ENCODE measurements at places on chromosomes 2 and 18.

- no peak for DNase-seq
These were observed 30.3 kb upstream of the TAF1B start for GRCh38 chr2:9812945-9813311.

GRCh38 chr2:191250400-191250799, 5.2 kb downstream of the MYO1B start:
- no peak for DNase-seq

- DNase-seq = no peak
These were observed 36.7 kb upstream of the ASXL3 start for GRCh38 chr18:33541316-33541715.

- no peak for DNase-seq
These were observed 266.3 kb downstream of the MTX2 start for GRCh38 chr2:176535467-176536113.

DNA sequence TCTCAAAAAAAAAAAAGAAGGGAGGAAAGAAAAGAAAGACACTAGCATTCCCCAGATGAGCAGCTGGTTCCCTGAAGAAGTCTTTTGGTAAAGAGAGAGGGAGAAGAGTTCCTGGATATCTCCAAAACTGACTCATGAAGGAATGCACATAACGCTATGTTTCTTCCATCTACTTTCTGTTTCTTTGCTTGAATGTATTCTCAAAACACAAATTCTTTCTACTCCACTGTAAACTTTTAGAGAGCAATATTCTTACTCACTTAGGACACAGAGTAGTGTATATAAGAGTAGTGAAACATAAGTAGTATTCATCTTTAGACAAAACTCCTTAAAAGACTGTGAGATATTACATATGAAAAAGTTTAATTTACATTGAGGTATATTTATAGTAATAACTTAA, 64.2 kb downstream of the TRIP12 start:
- no peak for DNase-seq

- no peak for DNase-seq
These were observed 181.2 kb downstream of the DYSF start for GRCh38 chr2:71634567-71634966.

DNA sequence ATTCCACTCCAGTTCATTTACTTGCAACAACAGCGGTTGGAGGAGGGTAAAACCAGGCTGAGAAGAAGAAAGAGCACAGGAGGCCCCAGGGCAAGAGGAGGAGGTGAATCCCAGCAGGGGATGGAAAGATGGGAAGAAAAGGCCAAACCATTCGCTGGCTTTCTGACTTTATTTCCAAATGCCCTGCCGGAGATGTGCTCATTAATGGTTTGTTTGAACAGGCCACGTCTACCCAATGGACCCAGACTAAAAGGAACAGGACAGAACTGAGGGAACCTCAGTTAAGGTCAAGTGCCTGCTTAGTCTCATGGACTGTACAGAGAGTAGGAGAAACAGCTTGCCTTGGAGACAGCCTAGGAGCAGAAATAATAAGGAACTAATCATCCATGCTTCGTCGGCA, 121.6 kb upstream of the NDUFV2 start:
- no peak for DNase-seq

GRCh38 chr2:239714116-239714515, 311.0 kb downstream of the NDUFA10 start:
- DNase-seq = no peak

GRCh38 chr2:127421871-127422558, 3.8 kb downstream of the PROC start:
- no peak for DNase-seq

GRCh38 chr18:76437011-76437410, 58.0 kb downstream of the ZNF516 start:
- DNase-seq = no peak

GRCh38 chr2:205763708-205764211, 81.5 kb downstream of the NRP2 start:
- no peak for DNase-seq

- no peak for DNase-seq
These were observed 57.6 kb downstream of the KCNG2 start for GRCh38 chr18:79855147-79855933.

DNA sequence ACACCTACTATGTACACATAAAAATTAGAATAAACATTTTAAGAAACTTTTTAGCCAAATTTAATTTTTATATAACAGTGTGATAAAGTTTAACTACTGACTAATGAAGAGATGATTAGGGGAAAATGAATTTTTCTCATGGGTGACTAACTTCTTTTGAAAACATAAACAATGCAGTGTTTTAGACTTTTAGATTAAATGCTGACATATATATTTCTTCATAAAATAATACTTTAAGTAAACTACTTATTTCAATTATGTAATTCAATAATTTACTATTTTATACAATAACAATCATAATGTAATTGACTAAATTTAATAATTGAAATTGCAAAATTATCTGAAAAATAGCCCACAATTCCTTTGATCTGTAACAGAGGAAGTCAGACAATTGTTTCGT, 233.3 kb upstream of the PXDN start:
- no peak for DNase-seq

DNA sequence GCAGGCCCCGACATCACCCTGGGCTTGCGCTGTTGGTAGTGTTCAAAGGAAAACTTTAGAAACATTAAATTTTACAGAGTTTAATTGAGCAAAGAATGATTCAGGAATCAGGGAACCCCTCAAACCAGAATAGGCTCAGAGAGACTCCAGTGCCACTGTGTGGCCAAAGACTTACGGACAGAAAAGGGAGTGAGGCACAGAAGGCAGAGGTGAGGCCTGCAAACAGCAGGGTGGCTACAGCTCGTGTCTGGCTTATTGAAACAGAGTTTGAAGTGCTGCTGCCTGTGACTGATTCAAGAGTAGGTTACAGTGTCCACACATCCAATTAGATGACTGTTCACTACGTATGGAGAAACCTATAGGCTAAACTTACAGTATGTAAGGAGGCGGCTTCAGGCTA, 2.4 kb upstream of the CTDP1 start:
- DNase-seq = no peak

DNA sequence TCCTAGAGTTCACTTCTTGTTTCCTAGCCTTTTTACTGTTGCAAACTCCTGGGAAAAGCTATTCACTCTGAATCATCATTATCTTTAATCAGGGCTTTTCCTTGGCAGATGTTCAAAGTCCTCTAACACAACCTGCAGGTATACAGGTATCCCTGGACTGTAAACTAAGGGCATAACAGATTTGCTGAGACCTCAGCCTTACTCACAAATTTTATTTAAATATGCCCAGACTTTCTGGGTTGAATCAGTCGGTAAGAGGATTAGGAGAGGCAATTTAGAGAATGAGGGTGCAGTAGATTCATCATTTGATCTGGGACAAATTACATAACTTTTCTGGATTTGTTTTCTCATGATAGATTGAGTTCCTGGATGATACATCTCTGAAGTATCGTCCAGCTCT, 217.8 kb upstream of the STON1 start:
- no peak for DNase-seq

DNA sequence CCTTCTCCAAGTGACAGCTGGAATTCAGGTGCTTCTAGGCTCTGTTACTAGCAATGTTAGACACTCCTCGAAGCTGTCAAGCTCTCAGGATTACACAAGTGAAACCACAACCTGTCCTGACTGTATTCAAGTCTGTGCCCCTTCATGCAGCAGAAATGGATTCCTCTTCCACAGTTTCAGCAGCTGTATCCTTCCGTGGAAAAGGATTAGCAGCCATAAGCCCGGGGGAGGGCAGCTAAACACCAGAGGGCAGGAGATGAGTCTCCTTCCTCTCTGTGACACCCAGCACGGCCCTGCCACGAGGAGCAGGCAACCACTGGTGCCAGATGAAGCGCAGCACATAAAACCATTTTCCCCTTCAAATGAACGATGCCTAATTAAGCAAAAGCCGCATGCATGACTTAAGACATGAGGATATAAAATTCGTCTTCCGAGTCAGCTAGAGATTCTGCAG, 1.2 kb downstream of the ST3GAL5 start:
- peak; percentile 34 for DNase-seq

DNA sequence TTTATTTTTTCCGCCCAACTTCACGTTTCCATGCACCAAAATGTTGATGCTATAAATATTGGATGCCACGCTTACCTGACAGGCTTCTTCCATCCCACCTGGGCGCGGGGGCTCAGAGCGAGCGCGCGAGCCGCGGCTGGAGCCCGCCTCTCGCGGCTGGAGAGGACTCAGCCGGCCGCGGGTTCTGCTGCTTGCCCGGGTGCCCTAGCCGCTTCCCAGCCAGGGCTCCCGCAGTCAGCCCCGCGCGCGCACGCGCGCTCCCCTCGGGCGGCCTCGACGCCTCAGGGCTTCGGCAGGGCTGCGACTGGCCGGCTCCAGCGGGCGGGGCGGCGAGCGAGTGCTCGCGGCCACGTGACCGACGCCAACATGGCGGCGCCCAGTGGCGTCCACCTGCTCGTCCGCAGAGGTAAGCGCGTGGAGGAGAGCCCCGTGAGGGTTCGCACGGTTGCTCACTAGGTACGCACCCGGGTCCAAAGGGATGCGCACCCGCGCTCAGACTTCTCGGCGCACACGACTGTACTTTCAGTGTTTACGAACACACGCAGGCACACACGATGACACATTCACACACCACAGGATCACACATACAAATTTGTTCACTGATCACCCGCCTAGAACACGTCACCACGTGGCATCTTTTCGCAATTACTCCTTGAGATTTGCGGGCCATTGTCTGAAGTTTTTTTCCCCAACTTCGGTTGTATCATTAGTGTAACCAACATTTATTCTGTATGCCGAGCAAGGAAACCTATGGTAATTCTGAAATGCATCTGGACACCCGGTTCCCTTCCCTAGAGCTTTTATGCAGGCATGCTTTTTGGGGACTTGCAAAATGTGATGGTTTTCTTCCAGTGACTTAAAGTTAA, at the start of gene METAP1D:
TSS of gene METAP1D (plus strand) at position 350 of the 866 bp plus-strand sequence. CDS start at position 367, 17 bp downstream.
- DNase-seq = peak; percentile 70

GRCh38 chr18:5542515-5543035, 1.2 kb downstream of the EPB41L3 start:
- DNase-seq = no peak

- no peak for DNase-seq
These were observed 69.5 kb upstream of the ZSWIM2 start for GRCh38 chr2:186918495-186918894.

DNA sequence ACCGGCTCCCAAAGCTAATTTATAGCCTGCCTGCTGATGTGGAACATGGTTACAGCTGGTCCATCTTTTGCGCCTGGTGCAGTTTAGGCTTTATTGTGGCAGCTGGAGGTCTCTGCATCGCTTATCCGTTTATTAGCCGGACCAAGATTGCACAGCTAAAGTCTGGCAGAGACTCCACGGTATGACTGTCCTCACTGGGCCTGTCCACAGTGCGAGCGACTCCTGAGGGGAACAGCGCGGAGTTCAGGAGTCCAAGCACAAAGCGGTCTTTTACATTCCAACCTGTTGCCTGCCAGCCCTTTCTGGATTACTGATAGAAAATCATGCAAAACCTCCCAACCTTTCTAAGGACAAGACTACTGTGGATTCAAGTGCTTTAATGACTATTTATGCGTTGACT, 51.4 kb downstream of the TMEM178A start:
- no peak for DNase-seq

DNA sequence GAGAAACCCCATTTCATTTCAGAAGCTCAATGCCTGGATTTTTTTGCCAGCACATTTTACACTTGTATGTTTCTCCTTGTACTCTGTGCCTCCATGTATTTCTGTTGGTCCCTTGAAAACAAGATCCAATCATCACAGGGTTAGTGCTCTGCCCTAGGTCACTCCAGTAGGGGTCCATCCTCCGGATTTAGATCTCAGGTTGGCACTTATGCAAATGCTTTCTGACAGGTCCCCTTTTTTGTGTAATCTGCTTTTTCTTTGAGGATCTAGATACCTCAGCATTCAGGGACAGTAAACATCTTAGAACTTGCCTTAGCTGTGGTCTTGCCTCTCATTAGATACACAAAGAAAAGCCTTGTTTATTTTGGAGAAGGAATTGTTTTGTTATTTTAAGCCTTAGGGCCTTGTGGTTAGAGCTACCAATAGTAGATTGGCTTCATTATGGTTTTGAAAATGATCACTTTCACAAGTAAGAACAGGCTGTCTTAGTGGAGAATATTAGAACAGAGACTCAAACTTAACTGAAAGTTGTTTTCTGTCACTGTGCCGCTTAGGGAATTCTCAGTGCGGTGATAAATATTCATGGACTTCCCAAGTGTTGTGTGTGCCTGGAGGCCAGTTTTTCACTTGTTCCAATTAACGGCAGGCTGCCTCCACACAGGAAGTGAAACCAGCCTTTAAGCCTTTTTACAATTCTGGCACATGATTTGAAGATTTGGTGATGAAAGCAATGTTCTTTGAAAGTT, 7.8 kb downstream of the MERTK start:
- DNase-seq = no peak

DNA sequence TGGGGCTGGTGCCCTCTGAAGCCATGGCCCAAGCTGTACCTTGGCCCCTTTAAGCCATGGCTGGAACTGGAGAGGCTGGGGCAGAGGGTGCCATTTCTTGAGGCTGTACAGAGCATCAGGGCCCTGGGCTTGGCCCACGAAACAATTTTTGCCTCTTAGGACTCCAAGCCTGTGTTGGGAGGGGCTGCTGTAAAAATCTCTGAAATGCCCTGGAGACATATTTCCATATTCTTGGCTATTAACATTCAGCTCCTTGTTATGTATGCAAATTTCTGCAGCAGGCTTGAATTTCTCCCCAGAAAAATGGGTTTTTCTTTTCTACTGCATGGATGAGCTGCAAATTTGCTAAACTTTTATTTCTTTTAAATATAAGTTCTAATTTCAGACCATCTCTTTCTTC, 834.0 kb downstream of the DSC3 start:
- DNase-seq = no peak

DNA sequence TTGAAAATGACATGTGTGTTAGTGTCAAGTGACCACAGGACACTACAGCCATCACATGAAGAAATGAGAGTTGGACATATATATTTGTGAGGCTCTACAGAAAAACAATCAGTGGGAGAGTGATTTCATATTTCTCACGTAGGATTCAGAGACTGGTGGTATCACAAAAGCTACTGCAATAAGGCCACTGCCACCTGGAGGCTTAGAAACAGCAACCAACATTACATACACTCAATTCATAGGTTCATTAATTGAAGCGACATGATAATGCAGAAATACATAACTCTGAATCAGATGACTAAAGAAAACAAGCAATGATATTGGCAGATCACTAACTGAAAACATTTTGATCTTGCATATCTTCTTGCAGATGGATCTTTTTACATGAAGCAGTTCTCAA, 248.1 kb upstream of the KLHL14 start:
- DNase-seq = no peak

- no peak for DNase-seq
These were observed 3.6 kb downstream of the ACTR1B start for GRCh38 chr2:97660044-97660774.

DNA sequence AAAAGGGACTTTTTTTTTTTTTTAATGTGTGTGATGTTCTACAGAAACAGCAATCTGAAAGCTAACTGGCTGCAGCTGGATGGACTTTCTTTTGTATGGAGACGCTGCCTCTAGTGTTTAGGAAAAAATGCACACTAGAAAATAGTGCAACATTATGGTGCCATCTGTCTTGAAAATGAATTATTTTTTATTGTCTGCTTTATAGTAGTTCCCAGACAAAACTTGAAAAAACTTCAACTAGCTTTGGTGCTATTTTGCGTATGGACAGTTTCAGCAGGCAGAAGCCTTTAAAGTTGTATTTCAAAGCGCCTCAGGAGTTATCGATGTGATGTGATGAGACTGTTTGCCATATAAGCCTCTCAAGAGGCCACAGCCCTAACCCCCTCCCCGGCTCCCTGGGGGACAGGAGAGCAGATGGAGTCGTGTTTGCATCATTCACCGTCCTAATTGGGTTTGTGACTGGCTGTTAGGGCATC, 86.9 kb downstream of the LTBP1 start:
- DNase-seq = no peak
